ENCODE measurements at places on chromosomes 6 and 20. TPM values are rescaled to one million over a fixed set of nuclear protein-coding genes. Genes with fewer than 3 reads are reported as not detected.

PGK2 gene
- not detected for total RNA-seq

TFAP2A gene
- 6.3 TPM for total RNA-seq

MOXD1 gene
- total RNA-seq = 1.5 TPM

DEFB114 gene
- not detected for total RNA-seq

RUNX2 gene
- 1.4 TPM for total RNA-seq

DNPH1 gene
- 112 TPM for total RNA-seq

STMND1 gene
- not detected for total RNA-seq

BMP6 gene
- total RNA-seq = 14.2 TPM

TMEM74B gene
- 3.8 TPM for total RNA-seq

FAM217B gene
- total RNA-seq = 6.0 TPM

BTNL2 gene
- total RNA-seq = not detected

UNC5CL gene
- total RNA-seq = 0.65 TPM

ENPP4 gene
- total RNA-seq = 0.31 TPM

SRSF6 gene
- 103 TPM for total RNA-seq

SH3BGRL2 gene
- total RNA-seq = 0.32 TPM

MATN4 gene
- total RNA-seq = 0.12 TPM

RRAGD gene
- total RNA-seq = 3.7 TPM

SOX4 gene
- total RNA-seq = 7.9 TPM

ANGPT4 gene
- 0.03 TPM for total RNA-seq

C6orf15 gene
- total RNA-seq = not detected

HTR1B gene
- total RNA-seq = 0.22 TPM

NFKBIL1 gene
- total RNA-seq = 12.9 TPM

LY6G6D gene
- total RNA-seq = not detected

TREM1 gene
- 0.33 TPM for total RNA-seq

PEX7 gene
- 5.1 TPM for total RNA-seq
